A549 treated with dexamethasone at 1 μM for 4 hours (cell line): ENCODE measurements at places on chromosomes 16 and 17. TPM values are rescaled to one million over a fixed set of nuclear protein-coding genes. Genes with fewer than 3 reads are reported as not detected.

PMFBP1 gene
- total RNA-seq: 0.03 to 0.26 TPM (median 0.11 TPM) in 5 replicates

SLC16A11 gene
- total RNA-seq: 0.15 TPM in 1 of 5 replicates, not detected in the others

KRT25 gene
- not detected in 5 replicates for total RNA-seq

GP1BA gene
- not detected in 5 replicates for total RNA-seq

KIF18B gene
- total RNA-seq: 23.4 to 41.8 TPM (median 41.7 TPM) in 5 replicates

CDH13 gene
- total RNA-seq: 0.01 to 0.04 TPM (median 0.01 TPM) in 3 of 5 replicates, not detected in the others
